Mucosa of descending colon (tissue), 3 donors: ENCODE measurements at places on chromosomes 4 and X. TPM values are rescaled to one million over a fixed set of nuclear protein-coding genes. Genes with fewer than 3 reads are reported as not detected.

The MAGEE2 gene
- total RNA-seq, result 0.12 TPM

The OTC gene
- total RNA-seq, result 6.3 TPM

The C1QTNF7 gene
- 13.0 TPM for total RNA-seq

The CDKL5 gene
- 7.5 TPM for total RNA-seq

The FGF5 gene
- total RNA-seq, result 0.05 TPM

The SUPT20HL1 gene
- not detected for total RNA-seq

The HERC6 gene
- 8.8 TPM for total RNA-seq

The PDGFRA gene
- total RNA-seq, result 60.6 TPM

The PPP4R3C gene
- total RNA-seq, result not detected

The IL13RA2 gene
- 0.22 TPM for total RNA-seq

The CXCL8 gene
- 0.78 TPM for total RNA-seq

The SERTM2 gene
- total RNA-seq, result 0.66 TPM
